CD4-positive, alpha-beta T cell treated with Interleukin-4 for 4 hours (primary cell): ENCODE measurements at places on chromosomes 3 and 15.

GRCh38 chr15:85071061-85071460, 89.4 kb downstream of the PDE8A start:
- no peak for DNase-seq

DNA sequence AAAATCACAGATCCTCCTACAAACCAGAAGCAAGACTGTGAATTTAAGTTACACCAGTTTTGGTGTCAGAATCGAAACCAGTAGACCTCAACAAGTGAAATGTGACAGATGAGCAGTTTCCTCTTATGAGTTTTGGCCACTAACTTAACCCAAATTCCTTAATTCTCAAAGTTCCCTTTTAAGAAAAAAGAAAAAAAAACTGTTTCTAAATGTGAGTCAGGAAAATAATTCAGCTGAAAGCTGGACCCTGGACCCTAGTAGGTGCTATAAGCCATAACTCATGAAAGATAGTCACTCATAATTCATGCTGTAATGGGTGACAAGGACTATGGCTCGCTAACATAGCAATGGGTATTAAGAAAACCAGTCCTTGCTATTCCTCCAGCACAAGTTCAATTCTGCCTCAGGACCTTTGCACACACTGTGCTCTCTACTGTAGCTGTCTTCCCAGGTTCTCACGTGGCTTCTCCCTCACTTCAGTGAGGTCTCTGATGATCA, 9.0 kb upstream of the THRB start:
- DNase-seq: no peak

GRCh38 chr3:82157952-82158351, 396.5 kb upstream of the GBE1 start:
- no peak for DNase-seq

DNA sequence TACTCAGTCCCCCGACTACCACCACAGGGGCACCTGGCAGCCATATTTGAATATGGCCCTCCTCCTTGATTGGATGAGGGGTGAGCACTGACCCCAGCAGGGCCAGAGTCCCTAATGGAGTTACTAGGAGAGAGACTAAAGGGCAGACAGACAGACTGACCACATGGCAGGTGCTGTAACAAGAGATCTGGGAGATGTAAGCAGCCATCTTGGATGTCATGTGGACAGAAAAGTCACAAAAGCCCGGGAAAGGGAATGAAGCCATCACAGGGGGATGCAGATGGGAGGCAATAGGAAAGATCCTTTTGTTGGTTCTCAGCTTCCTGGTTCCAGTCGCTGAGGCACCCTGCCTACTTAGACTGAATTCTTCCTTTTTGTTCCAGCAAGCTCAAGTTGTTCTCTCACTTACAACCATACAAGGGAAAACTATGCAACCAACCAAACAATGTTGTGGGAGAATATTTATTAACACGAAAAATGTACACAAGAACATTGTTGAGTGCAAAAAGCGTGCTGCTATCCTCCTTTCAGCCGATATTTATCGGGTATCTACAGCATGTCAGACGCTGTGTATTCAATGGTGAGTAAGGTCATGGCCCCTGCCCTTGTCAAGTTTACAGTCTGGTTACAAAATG, 511.6 kb upstream of the PROK2 start:
- DNase-seq: no peak

- DNase-seq: peak; percentile 69
Observed at GRCh38 chr15:88624156-88624970, 3.2 kb downstream of the AEN start.

GRCh38 chr15:39642011-39642640, 61.2 kb downstream of the THBS1 start:
- DNase-seq: peak; percentile 30
